Renal cortex interstitium (tissue), 15 donors: ENCODE measurements at places on chromosomes 16 and 17. TPM values are rescaled to one million over a fixed set of nuclear protein-coding genes. Genes with fewer than 3 reads are reported as not detected.

FOXC2 gene
- polyA plus RNA-seq: 46.3 TPM

SOX15 gene
- 2.9 TPM for polyA plus RNA-seq

NPIPB5 gene
- 133 TPM for polyA plus RNA-seq

KRTAP1-5 gene
- not detected for polyA plus RNA-seq

PLXDC1 gene
- 7.2 TPM for polyA plus RNA-seq

SLC25A11 gene
- 62.9 TPM for polyA plus RNA-seq

ACE gene
- polyA plus RNA-seq: 12.2 TPM

C17orf100 gene
- polyA plus RNA-seq: 11.3 TPM

TMEM238L gene
- polyA plus RNA-seq: 2.9 TPM

GRCh38 chr16:88921591-88921990 lies 55.1 kb upstream of the PABPN1L start:
- no peak for DNase-seq

DNA sequence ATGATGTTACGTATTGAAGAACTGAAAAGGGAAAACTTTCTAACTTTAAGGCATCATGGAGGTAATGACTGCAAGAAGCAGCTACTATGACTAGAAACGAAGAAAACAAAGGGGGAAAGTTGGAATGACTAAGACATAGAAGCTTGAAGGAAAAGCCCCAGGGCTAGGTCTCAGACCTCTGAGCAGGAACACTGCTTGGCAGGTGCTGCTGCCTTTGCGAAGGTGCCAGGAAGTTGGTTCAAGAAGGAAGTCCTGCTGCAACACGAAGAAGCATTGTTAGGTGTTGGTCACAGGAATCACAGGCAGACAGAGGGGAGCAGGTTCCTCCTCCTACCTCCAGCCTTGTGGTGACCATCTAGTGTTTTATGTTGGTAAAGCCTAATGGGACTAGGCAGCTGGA lies 48.1 kb upstream of the HS3ST4 start:
- no peak for DNase-seq

DNA sequence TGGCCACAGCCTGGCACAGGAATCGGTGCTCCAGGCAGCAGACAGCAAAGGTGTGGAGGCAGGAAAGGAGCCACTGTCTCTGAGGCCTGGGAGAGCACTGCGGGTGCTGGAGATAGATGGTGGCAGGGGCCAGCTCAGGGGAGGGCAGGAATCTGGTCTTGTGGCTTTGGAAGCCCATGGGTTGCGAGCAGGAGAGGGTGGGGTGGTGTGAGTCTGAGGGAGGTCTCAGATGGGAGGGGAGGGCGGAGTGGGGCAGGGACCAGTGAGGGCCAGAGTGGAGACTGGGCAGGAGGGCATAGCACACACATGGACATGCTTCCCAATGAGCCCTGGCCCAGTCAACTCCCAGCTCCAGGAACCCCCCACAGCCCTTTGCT lies 70.1 kb downstream of the SREBF1 start:
- DNase-seq: no peak

GRCh38 chr17:46943501-46944393 lies 20.8 kb downstream of the GOSR2 start:
- DNase-seq: no peak

GRCh38 chr17:55641676-55642081 lies 81.0 kb downstream of the TMEM100 start:
- DNase-seq: peak; percentile 87

GRCh38 chr16:84677849-84678248 lies 22.0 kb upstream of the USP10 start:
- DNase-seq: no peak

DNA sequence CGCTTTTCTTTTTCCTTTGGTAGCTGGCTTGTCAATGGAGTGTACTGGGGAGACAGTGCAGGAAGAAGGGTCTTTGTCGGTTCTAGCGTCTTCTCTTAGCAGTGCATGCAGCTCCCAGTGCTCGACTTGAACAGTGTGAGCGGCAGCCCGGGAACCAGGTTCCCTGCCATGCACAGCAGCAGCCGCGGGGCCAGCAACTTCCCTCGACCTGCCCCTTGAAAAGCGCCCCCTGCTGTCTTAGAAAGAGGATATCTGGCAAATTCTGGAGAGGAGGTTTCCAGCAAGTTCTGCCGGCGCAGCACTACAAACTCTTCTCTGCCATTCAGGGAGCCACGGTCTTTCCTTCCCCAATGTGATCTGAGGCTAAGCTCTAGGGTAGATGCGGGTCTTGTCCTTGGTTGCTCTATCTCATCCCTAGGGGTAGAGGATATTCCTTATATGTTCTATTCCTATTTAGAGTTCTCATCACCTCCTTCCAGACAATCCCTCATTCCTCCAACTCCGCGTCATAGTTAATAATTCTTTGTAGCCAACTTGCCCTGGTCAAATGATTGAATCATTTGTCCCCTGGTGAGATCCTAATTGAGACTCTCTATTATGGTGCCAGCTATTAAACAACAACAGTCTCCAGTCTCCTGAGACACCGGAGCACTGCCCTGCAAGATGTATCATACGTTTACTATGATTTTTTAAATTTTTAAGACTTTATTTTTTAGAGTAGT lies 451.3 kb downstream of the PMP22 start:
- no peak for DNase-seq

GRCh38 chr17:65523853-65524664 lies 37.4 kb downstream of the AXIN2 start:
- DNase-seq: no peak

GRCh38 chr16:84555418-84556196 lies 51.1 kb upstream of the MEAK7 start:
- DNase-seq: no peak

DNA sequence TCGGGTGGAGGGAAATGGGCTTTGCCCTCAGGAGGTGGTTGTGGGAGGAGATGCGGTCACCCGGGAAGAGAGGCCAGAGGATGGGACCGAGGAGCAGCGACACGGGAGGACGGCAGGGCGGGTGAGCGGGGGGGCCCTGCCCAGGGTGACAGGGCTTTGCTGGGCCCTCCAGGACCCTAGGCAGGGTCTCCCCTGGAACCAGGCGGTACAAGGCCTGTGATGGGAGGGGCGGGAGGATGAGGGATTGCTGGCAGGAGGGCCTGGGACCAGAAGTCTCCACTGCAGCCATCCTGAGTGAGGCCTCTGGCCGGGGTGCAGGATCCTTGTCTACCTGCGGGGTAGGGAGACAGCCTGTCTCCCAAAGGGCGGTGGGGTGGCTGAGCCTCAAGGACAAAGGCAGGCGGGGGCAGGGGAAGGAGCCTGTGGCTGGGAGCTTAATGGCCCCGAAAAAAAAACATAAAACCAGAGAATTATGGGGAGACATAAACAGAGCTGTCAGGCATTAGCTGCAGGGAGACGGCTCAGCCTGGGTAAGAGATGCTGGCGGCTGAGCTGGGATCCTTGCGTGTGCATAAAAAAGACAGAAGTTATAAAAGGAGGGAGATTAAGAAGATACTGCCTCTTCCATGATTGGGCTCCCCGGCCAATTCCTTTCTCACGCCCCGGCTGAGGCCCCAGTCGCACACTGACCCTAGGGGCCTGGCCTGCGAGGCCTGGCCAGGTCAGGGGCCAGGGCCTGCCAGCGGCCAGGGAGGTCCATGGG lies 66.7 kb downstream of the SREBF1 start:
- DNase-seq: no peak

- no peak for DNase-seq
Measured at GRCh38 chr17:42980766-42981397, 517 bp downstream of the RUNDC1 start.

- DNase-seq: no peak
Measured at GRCh38 chr17:57920916-57921703, 34.1 kb downstream of the CUEDC1 start.

GRCh38 chr17:31815212-31815730 lies 43.8 kb downstream of the COPRS start:
- DNase-seq: no peak

DNA sequence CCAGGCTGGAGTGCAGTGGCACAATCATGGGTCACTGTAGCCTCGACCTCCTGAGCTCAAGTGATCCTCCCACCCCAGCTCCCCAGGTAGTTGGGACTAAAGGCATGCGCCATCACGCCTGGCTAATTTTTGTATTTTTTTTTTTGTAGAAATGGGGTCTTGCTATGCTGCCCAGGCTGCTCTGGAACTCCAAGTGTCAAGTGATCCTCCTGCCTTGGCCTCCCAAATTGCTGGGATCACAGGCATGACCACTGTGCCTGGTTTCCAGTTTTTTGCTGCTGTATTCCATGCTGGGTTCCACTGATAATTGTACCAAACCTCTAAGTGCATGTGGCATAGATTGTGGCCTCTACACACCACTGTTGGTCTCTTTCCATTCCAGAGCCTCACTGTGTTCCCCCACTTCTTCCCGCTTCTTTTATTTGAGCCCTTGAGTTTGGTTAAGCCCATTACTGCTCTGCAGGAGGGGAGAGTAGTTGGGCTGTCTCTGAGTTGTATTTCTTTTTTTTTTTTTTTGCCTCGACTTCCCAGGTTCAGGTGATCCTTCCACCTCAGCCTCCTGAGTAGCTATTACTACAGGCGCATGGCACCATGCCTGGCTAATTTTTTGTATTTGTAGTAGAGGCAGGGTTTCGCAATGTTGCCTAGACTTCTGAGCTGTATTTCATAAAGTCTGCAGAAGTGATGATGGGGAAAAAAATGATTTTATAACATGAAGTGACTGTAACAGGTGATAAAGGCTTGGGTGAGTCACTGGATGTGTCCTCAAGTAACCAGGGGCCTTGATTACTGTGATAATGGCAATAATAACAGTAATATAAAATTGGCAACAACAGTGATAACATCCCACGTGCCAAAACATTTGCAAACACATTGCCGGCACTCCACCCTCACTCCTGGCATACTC lies 30.0 kb downstream of the EEF2K start:
- no peak for DNase-seq

- no peak for DNase-seq
Measured at GRCh38 chr16:66681676-66682075, 14.9 kb downstream of the CMTM4 start.

GRCh38 chr16:25256695-25257469 lies 763 bp downstream of the ZKSCAN2 start:
- DNase-seq: peak; percentile 9

DNA sequence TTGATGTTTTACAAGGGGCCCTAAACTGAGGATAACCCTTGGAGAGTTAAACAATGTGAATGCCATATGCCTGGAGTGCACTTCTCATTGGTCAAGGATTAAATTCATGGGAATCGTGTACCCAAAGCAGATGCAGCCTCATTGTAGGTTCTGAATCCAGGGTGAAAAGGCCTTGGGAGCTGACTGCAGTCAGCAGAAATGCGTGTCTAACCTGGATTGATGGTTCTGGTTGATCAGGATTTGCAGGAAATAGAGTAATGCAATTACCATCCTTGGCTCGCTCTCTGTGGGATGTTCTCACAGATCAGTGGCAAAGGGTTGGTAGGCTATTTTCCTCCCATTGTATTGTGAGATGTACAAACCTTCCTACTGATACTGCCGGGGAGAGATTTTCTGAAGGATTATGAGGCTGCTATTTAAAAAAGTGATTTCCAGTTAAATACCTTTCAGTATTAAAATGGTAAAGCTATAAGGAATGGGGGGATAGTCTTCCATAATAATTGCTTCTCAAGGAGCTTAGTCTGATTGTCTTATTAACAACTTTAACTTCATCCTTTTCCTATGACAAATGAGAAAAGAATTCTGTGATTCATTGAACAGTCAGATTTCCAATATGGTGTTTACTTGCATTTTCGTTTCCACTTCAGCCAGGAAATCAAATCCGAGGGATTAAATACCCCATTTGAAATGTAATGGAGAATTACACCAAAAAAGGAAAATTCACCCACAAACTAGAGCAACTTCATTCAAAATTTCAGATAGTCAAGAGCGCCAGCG lies 1028.1 kb upstream of the EEF2KMT start:
- DNase-seq: no peak

- no peak for DNase-seq
Measured at GRCh38 chr17:42772945-42773289, 332 bp upstream of the VPS25 start.

DNA sequence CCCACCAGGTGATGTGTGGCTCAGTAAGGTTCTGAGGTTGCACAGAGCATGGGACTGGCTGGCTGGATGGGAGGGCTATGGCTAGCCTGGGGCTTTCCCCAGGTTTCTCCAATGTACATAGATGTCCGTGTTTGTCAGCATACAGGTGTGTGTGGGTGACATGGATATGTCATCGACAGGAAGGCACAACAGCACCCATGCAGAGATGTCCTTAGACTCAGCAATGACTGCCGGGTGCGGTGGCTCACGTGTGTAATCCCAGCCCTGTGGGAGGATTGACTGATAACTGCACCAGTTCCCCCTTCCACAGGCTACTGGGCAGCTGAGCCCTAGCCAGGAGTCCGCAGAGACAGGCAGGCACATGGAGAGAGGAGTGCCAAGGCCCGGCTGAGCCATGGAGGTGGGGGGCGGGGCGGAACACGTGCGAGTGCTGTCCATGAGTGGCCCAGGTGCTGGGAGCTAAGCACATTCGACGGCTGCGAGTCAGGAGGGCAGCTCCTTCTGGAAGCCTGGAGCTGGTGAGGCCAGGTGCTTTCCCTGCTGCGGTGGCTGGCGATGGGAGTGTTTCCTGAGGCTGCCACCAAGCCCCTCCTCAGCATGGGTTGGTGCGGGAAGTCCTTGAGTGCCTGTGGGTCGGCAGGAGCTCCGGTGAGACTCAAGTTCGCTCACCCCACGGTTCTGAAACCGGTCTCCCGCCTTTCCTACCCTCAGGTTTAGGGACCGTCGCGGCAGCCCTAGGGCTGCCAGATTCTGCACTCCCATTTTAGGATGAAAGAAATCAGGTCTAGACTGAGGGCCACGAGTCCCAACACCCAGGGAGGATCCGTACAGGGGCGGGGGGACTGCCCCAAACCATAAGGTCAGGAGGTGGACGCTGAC lies 858 bp upstream of the ASPSCR1 start:
- no peak for DNase-seq
